ENCODE measurements at places on chromosomes 4 and X. TPM values are rescaled to one million over a fixed set of nuclear protein-coding genes. Genes with fewer than 3 reads are reported as not detected.

FBXW7 gene
- total RNA-seq = 52.2 TPM

ADGRG2 gene
- total RNA-seq = 0.34 TPM

ZCCHC18 gene
- 0.49 TPM for total RNA-seq

SPARCL1 gene
- 345 TPM for total RNA-seq

FRMD7 gene
- not detected for total RNA-seq

MAGEA2 gene
- not detected for total RNA-seq

GABRG1 gene
- total RNA-seq = not detected

Data from right cardiac atrium (tissue), 5 donors.